ENCODE measurements at places on chromosomes 2 and 18.

GRCh38 chr18:42801706-42802105 is 313.8 kb downstream of the RIT2 start:
- no peak for DNase-seq

DNA sequence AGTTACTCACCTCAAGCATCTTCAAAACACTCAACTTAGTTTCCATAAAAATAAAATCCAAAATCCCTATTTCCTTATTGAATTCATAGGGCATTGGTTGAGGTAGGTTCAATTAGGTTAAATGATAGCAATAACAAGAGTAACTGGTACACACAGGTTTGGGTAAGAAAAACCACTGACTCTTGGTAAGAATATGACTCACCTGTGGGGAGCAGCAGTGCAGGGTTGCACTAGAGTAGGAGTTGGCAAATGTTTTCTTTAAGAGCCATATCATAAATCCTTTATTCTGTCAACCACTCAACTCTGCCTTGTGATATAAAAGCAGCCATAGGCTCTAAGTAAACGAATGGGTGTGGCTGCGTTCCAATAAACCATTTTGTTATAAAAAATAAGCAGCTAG is 71.4 kb upstream of the CDH20 start:
- no peak for DNase-seq

DNA sequence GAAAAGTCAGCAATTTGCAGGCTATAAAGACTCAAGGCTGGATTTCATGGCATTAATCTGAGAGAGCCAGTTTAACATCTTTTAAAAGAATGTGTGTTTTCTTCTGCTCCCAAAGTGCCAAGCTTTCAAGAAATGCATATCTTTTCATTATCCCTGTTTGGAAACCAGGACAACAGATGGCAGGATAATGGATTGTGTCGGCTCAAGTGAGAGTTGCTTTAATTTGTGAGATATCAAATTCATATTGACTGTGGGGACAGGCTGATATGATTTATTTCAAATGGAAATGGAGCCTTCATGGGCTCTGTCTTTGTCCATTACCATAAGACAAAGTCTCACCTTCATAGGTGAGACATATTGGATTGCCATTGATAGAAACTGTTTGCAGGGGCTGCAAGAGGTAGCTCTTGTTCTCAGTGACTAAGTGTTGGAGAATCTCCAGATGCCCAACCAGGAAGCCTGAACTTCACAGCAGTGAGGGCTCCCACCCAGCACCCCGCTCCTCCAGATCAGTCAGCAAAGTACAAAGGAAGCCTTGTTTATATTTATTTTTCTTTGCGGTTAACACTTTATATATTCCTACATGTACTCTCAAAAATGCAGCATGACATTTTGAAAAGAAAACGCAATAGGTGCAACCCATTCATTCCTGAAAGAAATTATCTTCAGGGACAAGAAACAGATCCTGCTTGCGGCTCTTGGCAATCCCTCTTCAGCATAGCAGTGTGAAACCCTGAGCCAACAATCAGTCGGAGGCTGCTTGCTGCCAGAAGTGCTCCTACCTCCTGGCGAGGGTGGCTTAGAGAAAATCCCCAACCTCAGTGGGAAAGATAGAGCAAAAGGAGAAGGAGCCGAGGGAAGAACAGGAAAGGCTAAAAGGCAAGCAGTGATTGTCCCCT is 65.8 kb upstream of the ATL2 start:
- no peak for DNase-seq

DNA sequence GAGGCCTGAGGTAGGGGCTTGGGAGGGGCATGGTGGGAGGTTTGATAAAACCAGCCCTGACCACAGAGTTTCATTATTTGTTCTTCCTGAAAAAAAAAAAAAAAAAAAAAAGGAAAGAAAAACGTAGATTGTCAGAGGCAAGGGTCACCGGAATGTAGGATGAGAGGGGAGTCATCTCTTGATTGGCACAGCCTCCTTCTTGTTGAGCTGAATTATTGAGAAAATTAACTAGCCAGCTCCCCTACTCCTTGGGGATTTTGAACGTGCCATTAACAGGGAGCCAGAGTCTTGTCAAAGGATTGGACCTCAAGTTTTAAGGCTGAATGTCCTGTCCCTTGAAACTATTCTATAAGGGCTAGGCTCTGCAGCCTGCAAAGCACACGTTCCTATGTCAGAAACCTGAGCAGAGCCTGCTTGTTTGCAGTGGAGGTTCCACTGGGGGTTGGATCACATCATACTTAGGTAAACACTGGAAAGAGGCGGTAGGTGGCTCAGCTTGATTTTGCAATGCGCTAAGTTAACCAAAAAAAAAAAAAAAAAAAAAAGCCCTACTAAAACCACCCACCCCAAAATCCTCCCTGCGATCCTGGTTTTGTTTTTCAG is 2.3 kb downstream of the INHBB start:
- DNase-seq = no peak

GRCh38 chr2:231270221-231271114 is 72.0 kb downstream of the ARMC9 start:
- no peak for DNase-seq

DNA sequence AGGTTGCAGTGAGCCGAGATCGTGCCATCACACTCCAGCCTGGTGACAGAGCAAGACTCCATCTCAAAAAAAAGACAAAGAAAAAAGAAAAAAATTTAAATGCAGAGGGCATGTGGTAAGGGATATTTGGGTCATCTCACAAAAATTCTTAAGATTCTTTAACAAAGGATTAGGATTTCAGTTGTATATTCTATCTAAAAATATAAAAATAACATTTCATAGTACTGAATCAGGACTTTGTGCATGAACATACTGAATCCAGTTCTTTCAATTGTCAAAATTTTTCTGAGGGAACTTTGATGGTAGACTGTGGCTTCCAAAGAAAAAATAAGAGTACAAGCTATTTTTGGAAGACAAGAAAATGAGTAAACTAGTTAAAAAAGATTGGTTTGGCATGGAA is 6.5 kb upstream of the PPP3R1 start:
- peak; percentile 71 for DNase-seq

GRCh38 chr18:60067426-60068210 is 167.8 kb downstream of the PMAIP1 start:
- no peak for DNase-seq

GRCh38 chr2:103847276-103847675 is 1006.6 kb upstream of the POU3F3 start:
- DNase-seq = no peak

DNA sequence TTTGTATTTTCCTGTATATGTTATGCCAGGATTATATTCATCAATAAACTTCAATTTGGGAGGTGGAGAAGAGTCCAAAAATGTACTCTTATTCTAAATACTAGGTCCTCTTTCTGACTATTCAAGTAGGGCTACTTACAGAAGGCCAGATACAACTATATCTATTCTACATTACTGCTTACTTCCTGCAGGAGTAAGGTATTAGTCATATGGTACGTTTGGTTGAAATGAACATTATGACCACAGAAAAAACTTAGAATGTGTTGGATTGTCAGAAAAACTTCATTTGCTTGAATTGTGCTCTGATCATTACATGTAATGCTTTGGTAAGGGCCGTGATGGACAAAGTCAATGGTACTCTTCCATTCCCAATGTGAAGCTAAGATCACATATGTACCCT is 35.0 kb downstream of the STAT4 start:
- DNase-seq = peak; percentile 27

DNA sequence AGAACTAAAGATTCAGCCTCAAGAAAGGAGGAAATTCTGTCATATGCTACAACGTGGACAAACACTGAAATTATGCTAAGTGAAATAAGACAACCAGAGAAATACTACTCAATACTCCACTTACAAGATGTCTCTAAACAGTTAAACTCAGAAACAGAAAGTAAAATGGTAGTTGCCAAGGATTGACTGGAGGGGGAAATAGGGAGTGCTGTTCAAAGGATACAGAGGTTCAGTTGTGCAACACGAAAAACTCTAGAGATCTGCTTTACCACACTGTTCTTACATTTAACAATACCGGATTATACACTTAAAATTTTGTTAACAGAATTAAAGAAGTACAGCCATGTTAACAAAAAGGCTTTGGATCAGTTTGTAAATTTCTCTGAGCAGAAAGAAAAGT is 39.8 kb upstream of the C2orf15 start:
- DNase-seq = peak; percentile 4

DNA sequence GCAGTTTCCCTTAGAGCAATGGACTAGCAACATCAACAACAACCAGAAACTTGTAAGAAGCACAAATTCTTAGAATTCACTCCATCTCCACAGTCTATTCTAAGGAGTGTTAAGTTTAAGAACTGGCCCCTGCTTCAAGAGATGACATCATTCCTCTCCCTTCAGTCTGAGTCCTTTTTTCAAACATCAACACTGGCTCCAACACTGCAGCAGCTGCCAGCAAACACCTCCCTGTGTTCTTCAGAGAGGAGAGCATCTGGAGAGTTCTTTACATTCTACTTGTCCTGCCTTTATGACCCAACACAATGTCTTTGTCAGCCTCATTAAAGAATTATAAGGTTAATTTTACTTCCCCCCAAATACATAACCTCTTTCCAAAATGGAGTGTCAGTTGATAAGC is 122.3 kb downstream of the HNMT start:
- peak; percentile 62 for DNase-seq

GRCh38 chr2:196516564-196516963 is 123.0 kb upstream of the CCDC150 start:
- peak; percentile 9 for DNase-seq

Measured in EH (cell line).